AG10803 (cell line): ENCODE measurements at places on chromosomes 6 and 20.

- no peak for DNase-seq
Measured at GRCh38 chr6:31900917-31901414, 920 bp downstream of the ZBTB12 start.

- no peak for DNase-seq
Measured at GRCh38 chr20:63900413-63900812, 5.5 kb downstream of the DNAJC5 start.

GRCh38 chr6:140281236-140281635 is 906.8 kb upstream of the CITED2 start:
- no peak for DNase-seq

- DNase-seq = peak; percentile 57
Measured at GRCh38 chr20:18632196-18632789, 44.4 kb downstream of the DTD1 start.

GRCh38 chr6:84284428-84285049 is 57.1 kb upstream of the CEP162 start:
- no peak for DNase-seq

- DNase-seq = no peak
Measured at GRCh38 chr6:115058414-115059211, 715.8 kb upstream of the HS3ST5 start.
